ENCODE measurements at places on chromosomes 11 and 22. TPM values are rescaled to one million over a fixed set of nuclear protein-coding genes. Genes with fewer than 3 reads are reported as not detected.

MAP6 gene
- total RNA-seq: 13.8 TPM

RASGRP2 gene
- total RNA-seq: 2.8 TPM

IL18 gene
- 12.1 TPM for total RNA-seq

TRIM48 gene
- total RNA-seq: not detected

GRCh38 chr22:49264696-49265095 lies 563.0 kb downstream of the BRD1 start:
- H3K4me3 ChIP-seq: no peak overlapping the region
- DNase-seq: no peak
- H3K4me1 ChIP-seq: no peaks in the 10 kb centered on the region
- no peaks in the 10 kb centered on the region for H3K27me3 ChIP-seq

PI4KA gene
- total RNA-seq: 85.0 TPM

GRCh38 chr22:36236388-36237319 lies 2.7 kb downstream of the APOL2 start:
- no peaks in the 10 kb centered on the region for H3K27me3 ChIP-seq
- H3K4me1 ChIP-seq: peaks cover 30% of the 10 kb centered on the region
- peak overlapping the region; percentile 81 for H3K27ac ChIP-seq
- peaks cover 8% of the 10 kb centered on the region for H3K36me3 ChIP-seq
- DNase-seq: no peak

CD81 gene
- total RNA-seq: 299 TPM

- H3K27me3 ChIP-seq: no peaks in the 10 kb centered on the region
- no peak for DNase-seq
- peaks cover 18% of the 10 kb centered on the region for H3K36me3 ChIP-seq
- H3K27ac ChIP-seq: no peak overlapping the region
- H3K4me3 ChIP-seq: no peak overlapping the region
These were observed 39.6 kb upstream of the CHRM4 start for GRCh38 chr11:46431211-46431610.

CCDC73 gene
- total RNA-seq: 0.15 TPM

KLHL35 gene
- 3.6 TPM for total RNA-seq

GRCh38 chr11:119320776-119321524 lies 4.0 kb upstream of the MCAM start:
- no peaks in the 10 kb centered on the region for H3K36me3 ChIP-seq
- peaks cover 13% of the 10 kb centered on the region for H3K27me3 ChIP-seq
- H3K4me3 ChIP-seq: peak overlapping the region; percentile 26
- DNase-seq: peak; percentile 24
- peak overlapping the region; percentile 60 for H3K27ac ChIP-seq

GRCh38 chr11:118843565-118843964 lies 40.1 kb upstream of the CXCR5 start:
- no peak overlapping the region for H3K4me3 ChIP-seq
- H3K27me3 ChIP-seq: no peaks in the 10 kb centered on the region
- DNase-seq: no peak

- no peaks in the 10 kb centered on the region for H3K4me1 ChIP-seq
- peaks cover 6% of the 10 kb centered on the region for H3K36me3 ChIP-seq
- no peak for DNase-seq
- no peaks in the 10 kb centered on the region for H3K27me3 ChIP-seq
These were observed 2.0 kb upstream of the TSSK2 start for GRCh38 chr22:19128946-19129727.

GRCh38 chr11:116842909-116843308 lies 5.5 kb upstream of the APOA1 start:
- DNase-seq: no peak
- H3K27me3 ChIP-seq: no peaks in the 10 kb centered on the region

GRCh38 chr11:7672276-7672959 lies 882 bp downstream of the CYB5R2 start:
- H3K27me3 ChIP-seq: no peaks in the 10 kb centered on the region
- peaks cover 23% of the 10 kb centered on the region for H3K4me1 ChIP-seq
- H3K36me3 ChIP-seq: no peaks in the 10 kb centered on the region
- no peak overlapping the region for H3K27ac ChIP-seq

DNA sequence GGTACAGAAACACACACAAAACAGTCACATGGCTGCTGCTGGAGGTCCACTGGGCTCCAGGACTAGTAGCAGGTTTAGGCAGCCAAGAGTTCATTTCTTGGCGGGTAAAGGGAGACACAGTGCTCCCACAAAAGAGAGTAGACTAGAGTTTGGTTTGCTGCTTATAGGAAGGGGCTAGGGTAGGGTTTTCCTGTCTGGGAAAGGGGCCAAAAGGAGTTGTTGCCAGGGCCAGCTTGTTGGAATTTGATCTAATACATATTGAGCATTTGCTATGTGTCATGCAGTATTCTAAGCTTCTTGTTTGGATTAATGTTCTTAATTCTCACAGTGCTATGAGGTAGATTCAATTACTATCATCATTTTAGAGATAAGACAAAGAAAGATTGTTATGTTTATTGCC lies 195.1 kb upstream of the PLET1 start:
- no peaks in the 10 kb centered on the region for H3K27me3 ChIP-seq
- H3K4me3 ChIP-seq: no peak overlapping the region
- no peak overlapping the region for H3K27ac ChIP-seq

DNA sequence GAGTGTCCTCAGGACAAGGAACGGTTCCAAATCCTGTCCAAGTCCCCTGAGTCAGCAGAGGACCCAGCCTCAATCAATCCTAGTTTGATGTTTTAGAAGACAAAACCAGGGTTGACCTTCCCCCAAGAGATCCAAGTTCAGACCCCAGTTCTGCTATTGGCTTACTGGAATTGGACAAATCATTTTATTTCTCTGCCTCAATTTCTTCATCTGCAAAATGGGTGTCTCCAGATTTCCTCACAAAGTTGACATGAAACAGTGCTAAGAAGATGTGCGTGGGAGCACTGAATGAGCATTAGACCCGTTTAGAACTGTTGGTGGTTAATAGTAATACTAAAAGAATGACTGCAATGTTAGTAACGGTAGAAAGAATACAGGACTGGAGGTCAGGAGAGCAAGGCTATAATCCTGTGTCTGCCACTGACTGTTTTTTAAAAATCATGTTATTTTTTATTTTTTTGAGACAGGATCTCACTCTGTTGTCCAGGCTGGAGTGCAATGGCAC lies 32.8 kb upstream of the SCUBE1 start:
- peaks cover 19% of the 10 kb centered on the region for H3K4me1 ChIP-seq
- H3K27me3 ChIP-seq: no peaks in the 10 kb centered on the region
- no peak for DNase-seq
- H3K36me3 ChIP-seq: no peaks in the 10 kb centered on the region
- H3K4me3 ChIP-seq: no peak overlapping the region
- no peak overlapping the region for H3K27ac ChIP-seq

NUP98 gene
- total RNA-seq: 170 TPM

- no peak for DNase-seq
- H3K27me3 ChIP-seq: no peaks in the 10 kb centered on the region
- no peaks in the 10 kb centered on the region for H3K4me1 ChIP-seq
- no peak overlapping the region for H3K27ac ChIP-seq
- no peaks in the 10 kb centered on the region for H3K36me3 ChIP-seq
These were observed 42.2 kb downstream of the UBASH3B start for GRCh38 chr11:122697636-122698167.

DNA sequence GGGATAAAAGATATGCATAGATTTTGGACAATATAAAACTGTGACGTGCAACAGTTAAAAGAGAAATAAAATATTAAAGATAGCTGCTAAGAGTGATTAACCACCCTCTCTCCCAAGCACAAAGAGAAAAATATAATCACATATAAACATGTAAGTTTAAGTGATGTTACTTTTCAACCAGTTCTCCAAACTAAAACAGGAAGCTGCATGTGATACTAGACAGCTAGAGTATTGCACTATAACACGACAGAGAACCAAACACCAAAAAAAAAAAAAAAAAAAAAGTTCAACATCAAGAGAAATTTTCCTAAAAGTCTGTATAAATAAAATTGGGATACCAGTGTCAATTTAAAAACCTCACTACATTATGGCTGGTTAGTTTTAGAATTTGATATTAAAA lies 79.1 kb downstream of the PICALM start:
- no peak for DNase-seq
- no peak overlapping the region for H3K4me3 ChIP-seq
- peaks cover 3% of the 10 kb centered on the region for H3K36me3 ChIP-seq
- peaks cover 7% of the 10 kb centered on the region for H3K4me1 ChIP-seq
- H3K27me3 ChIP-seq: no peaks in the 10 kb centered on the region
- H3K27ac ChIP-seq: no peak overlapping the region

NRXN2 gene
- 4.0 TPM for total RNA-seq

GRCh38 chr11:13166036-13166435 lies 111.6 kb upstream of the BMAL1 start:
- no peaks in the 10 kb centered on the region for H3K4me1 ChIP-seq
- H3K27ac ChIP-seq: no peak overlapping the region
- no peak for DNase-seq
- H3K27me3 ChIP-seq: no peaks in the 10 kb centered on the region
- H3K36me3 ChIP-seq: no peaks in the 10 kb centered on the region

DNA sequence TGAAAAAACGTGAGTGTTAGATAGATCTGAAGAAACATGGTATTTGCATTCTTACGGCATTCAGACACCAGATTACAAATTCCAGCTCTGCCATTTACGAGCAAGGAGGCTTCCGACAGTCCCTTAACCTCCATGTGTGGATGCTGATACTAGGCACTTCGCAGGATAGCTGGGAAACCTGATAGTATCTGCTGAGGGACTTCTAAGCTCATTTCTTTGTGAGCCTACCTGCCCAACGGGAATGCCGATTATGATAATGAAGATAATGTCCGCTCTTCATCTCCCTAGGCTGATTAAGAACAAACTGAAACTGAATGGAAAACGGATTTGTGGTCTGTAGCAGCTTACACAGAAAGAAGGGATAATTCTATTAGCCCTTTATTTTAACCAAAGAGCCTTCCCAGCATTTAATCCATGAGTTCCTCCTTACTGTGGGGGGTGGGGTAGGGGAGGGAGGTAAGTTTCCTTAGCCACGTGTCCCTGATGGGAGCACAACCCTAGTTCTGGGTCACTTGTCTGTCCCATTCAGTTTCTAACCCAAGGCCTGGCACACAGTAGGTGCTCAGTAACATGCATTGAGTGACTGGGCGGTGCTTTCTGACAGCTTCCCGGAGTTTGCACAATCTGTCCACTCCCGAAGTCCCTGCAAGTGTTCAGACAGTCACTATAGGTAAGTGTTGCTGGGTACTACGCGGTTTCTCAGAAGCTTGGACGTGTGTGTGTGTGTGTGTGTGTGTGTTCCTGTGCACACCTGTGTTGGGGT lies 39.2 kb downstream of the CD6 start:
- H3K4me3 ChIP-seq: no peak overlapping the region
- H3K27me3 ChIP-seq: no peaks in the 10 kb centered on the region
- no peak overlapping the region for H3K27ac ChIP-seq
- H3K4me1 ChIP-seq: peaks cover 15% of the 10 kb centered on the region

MS4A6E gene
- total RNA-seq: not detected

DNA sequence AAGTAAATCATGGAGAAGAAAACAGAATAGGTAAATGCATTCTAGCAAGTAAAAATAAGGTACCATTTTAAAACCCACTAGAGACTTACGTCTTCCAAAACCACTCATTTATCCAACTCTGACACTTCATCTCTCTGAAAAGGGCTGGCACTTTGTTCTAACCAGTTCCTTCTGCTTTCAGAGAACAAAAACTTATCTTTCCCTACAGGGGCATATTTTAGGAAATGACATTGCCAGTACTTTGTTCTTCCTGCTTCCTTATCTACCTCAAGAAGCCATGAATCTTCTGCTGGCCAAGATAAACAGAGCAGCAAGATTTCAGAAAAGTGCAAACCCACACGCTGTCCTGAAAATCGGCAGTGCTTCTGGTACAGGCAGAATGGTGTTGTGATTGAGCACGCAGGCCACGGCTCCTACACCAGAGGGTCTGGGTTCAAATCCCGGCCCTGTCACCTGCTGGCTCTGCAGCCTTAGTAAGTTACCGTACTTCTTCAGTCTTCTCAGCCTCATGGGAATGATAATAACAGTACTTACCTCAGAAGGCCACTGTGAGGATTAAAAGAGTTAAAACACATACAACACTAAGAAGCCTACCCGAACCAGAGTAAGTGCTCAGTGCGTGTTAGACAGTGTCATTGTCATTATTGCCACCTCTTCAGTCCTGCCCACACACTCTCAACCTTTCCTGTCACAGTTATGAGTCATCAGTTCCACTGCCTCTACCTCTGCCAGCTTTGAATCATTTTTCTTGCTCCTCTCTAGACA lies 11.0 kb downstream of the MPZL3 start:
- DNase-seq: peak; percentile 73
- peak overlapping the region; percentile 88 for H3K27ac ChIP-seq
- H3K36me3 ChIP-seq: no peaks in the 10 kb centered on the region
- peaks cover 24% of the 10 kb centered on the region for H3K4me1 ChIP-seq
- H3K27me3 ChIP-seq: no peaks in the 10 kb centered on the region

GRCh38 chr11:133579165-133580031 lies 47.1 kb upstream of the OPCML start:
- H3K36me3 ChIP-seq: no peaks in the 10 kb centered on the region
- DNase-seq: no peak
- H3K27ac ChIP-seq: no peak overlapping the region
- no peak overlapping the region for H3K4me3 ChIP-seq
- no peaks in the 10 kb centered on the region for H3K4me1 ChIP-seq

DNA sequence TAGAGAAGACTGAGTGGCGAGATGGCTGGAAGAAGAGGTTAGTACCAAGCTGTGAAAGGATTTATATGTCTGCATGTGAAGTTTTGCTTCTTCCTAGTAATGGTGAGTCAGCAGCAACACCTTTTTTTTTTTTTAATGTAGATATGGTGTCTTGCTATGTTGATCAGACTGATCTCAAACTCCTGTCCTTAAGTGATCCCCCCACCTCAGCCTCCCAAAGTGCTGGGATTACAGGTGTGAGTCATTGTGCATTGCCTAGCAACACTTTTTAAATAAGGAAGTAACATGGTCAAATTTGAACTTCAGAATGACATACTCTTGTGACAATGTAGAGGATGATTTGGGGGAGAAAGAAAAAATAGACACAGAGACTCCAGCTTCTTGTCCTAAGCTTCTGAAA lies 6.5 kb upstream of the CSTPP1 start:
- no peak overlapping the region for H3K4me3 ChIP-seq
- H3K27ac ChIP-seq: no peak overlapping the region
- H3K27me3 ChIP-seq: no peaks in the 10 kb centered on the region
- no peaks in the 10 kb centered on the region for H3K4me1 ChIP-seq
- no peak for DNase-seq

DNA sequence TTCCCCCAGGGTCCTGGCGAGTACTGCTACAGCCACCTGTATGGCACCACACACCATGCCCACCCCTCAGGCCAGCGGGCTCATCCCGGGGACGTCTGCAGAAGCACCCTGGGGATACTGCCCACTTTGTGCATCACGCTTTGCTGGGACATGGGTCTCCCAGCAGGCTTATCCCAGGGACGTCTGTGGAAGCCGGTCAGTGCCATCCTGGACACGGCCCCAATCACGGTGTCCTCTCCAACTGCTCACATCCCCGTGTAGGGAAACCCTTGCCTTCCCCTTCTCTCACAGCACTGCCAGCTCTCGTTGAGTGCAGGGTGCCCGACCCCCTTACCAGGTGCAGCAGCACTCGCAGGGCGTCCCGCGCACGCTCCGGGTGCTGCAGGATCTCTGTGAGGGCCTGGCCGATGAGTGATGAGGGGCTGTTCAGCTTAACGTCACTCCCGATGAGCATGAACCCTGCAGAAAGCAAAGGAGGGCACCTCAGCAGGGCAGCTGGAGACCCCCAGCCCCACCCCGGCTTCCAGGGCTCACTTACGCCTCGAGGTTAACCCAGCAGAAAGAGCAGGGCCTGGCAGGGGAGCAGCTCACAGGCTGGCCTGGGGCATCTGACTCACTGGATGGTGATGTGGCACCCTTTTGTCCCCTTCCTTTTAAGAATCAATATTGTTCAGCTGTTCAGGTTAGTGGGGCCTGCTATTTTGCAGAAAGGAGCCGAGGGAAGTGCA lies 76.9 kb upstream of the PITPNB start:
- H3K36me3 ChIP-seq: peaks cover 12% of the 10 kb centered on the region
- H3K4me1 ChIP-seq: no peaks in the 10 kb centered on the region
- no peaks in the 10 kb centered on the region for H3K27me3 ChIP-seq
- no peak overlapping the region for H3K27ac ChIP-seq
- H3K4me3 ChIP-seq: no peak overlapping the region

GDPD4 gene
- not detected for total RNA-seq
